ENCODE measurements at places on chromosomes 5 and 9.

DNA sequence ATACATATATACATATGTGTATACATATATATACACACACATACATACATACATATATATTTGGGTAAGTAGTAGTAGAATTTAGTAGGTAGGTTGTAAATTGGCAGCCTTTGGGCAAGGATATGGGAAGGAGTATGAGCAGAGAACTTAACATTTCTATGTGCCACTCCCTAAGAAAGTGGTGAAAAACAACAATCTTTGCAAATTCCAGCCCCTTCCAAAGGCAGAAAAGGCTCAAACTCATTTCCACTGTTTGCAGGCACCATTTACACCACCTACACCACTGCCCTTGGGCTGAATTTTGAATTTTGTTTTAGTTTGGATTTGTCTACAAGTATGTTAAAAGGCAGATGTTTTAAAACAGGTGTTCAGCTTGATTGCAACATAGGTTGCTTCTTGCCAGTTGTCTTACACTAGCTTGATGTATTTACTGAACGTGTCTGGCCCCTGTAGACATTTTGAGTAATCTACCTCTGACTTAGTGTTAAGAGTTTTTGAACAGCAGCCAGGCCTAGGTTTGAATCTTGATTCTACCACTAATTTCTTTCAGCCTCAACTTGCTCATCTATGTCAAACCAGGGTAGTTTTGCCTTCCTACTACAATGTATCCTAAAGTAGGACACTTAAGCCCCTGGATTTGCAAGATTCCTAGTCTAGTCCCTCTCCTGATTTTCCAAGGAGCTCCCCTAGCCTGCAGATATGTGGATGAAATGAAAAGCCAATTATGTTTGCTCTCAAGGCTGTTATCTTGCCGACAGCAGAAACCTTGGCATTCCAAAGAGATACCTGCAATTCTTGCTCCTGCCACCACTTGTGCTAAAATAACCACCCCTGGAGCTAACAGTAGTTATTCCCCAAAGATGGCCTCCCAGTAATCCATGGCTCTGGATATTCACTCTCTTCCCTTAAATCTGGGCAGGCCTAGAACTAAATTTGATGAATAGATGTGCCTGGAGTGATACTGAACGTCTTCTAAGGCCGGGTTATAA lies 156.2 kb upstream of the SLC44A1 start:
- DNase-seq: no peak

- no peak for DNase-seq
Measured at GRCh38 chr9:98545021-98545420, 163.7 kb downstream of the GABBR2 start.

- DNase-seq: no peak
Measured at GRCh38 chr9:108809269-108809668, 46.5 kb downstream of the ACTL7B start.

- no peak for DNase-seq
Measured at GRCh38 chr9:29648601-29649000, 2075.3 kb upstream of the C9orf72 start.

- DNase-seq: no peak
Measured at GRCh38 chr5:124203303-124203702, 543.1 kb downstream of the ZNF608 start.

GRCh38 chr5:141040771-141041426 lies 10.3 kb upstream of the PCDHB1 start:
- DNase-seq: peak; percentile 15

- DNase-seq: no peak
Measured at GRCh38 chr5:2702096-2702879, 49.2 kb downstream of the IRX2 start.

DNA sequence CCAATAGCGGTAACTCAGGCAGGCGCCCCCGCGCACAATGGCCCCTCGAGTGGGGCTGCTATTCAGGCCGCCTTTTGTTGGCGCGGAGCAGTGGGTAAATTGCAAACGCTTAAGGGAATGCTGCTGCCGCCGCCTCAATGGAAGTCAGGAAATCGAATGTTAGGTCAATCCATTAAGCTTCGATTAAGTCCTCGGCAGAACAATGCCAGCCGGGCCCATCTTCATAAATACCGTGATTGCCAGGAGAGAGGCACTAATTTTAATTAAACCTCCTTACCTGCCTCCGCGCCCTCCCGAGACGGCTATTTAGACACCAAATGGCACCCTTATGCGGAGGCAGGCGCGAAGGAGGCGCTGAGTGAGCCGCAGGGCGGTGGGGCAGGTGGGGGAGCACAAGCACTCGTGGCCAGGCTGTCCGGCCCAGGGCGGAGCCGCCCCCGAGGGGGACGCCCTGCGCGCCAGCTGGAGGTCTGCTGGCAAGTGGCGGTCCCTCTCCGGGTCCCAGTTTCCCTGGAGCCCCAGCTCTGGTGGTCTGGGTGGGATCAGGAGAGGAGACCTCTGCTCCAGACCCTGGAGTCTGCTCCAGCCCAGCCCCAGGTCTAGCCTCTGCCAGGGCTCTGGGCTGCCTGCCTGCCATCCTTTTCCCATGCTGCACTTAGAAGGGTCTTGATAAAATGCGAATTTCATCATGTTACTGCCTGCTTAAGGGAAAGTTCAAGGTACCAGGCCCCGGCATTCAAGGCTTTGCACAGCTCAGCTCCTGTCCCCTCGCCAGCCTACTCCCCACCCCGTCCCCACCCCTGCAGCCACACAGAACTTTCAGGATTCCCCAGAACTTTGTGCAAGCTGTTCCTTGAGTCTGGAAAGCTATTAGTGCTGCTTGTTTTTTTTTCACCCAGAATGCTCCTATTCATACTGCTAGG lies 19.7 kb downstream of the NR5A1 start:
- no peak for DNase-seq

- no peak for DNase-seq
Measured at GRCh38 chr5:139924294-139925215, 118.5 kb downstream of the NRG2 start.

GRCh38 chr5:175887463-175887862 lies 16.1 kb downstream of the CPLX2 start:
- no peak for DNase-seq

DNA sequence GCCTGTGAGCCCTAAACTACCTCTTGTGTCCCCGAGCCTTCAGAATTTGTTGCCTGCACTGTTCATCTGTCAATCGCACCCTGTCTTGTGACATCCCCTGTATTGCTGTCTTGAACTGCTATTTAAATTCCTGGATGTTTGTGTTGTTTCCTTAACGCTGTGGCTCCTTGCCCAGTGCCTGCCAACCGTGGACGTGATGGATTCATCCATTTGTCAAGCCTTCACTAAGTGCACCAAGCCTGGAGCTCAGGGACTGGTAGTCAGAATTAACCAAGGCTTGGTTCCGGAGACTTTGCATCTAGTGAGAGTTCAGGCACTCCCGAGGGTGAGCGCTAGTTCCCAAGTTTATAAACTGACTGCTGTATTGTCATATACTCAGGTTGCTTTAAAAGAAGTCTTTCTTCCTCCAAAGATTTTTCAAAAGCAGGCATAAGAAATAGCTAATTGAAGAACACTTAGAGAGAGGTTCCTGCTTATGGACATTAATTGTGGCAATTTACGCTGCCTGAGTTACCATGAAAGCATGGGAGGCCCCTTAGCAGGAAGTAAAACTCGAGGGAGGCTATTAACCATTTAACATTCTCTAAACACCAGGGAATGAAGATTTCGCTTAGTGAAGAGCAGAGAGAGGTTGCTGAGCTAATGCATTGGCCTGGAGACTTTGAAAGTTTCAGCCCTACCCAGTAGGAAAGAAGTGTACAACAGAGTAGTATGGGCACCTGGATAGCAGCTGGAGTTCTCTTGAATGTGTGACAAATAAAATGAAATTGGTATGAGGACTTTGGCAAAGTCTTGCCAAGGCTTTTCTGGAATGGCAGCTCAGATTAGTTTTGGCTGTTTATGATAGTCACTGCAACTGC lies 29.0 kb downstream of the RGS3 start:
- no peak for DNase-seq

DNA sequence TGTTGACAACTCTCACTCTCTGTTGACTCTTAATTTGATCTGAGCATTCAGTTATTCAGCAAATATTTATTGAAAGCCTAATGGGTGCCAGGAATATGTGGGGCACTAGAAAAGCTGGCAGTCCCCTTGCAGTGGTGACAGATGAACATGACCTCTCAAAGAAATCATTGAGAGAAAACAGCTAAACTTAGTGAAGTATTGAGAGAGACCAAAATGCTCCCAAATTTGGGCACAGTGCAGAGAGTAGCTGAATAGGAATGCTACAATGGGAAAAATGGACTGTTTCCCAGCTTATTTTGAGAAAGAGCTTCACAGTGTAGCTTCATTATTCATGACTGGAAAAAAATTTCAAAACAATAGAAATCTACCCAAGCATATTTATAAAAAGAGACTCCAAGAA lies 257.9 kb downstream of the SGCD start:
- DNase-seq: no peak

GRCh38 chr5:137075163-137075970 lies 423.8 kb downstream of the SPOCK1 start:
- no peak for DNase-seq

DNA sequence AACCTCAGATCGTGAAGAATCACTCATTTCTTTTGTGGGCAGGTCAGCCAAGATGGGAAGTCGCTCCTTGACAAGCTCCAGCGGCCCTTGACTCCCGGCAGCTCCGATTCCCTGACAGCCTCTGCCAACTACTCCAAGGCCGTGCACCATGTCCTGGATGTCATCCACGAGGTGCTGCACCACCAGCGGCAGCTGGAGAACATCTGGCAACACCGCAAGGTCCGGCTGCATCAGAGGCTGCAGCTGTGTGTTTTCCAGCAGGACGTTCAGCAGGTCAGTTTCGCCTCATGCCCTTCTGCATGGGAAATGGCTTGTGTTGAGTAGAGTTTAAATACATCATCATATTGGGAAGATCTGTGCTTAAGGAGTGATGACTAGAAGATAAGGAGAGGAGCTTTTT lies 173.3 kb downstream of the TRIO start:
- DNase-seq: no peak

DNA sequence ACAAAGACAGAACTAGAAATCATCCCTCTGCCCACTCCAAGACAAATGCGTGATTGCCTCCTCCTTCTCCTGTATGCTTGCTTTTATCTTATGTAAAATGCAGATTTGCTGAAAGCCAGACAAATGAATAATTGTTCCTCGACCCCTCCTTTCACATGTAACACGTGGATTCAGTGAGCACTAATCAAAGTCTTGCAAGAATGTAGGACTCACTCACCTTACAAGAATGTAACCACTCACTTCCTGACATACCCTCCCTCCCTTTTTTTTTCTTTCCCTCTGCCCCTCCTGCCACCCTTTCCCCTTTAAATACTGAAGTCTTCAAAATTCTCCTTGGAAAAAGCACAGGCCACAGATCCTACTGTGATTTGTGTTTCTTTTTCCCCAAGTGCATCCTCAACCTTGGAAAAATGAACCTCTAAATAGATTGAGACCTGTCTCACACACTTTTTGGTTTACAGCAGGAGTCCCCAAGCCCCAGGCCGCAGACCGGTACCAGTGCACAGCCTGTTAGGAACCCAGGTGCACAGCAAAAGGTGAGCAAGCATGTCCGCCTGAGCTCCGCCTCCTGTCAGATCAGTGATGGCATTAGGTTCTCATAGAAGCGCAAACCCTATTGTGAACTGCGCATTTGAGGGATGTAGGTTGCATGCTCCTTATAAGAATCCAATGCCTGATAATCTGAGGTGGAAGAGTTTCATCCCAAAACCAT lies 29.4 kb upstream of the HSD17B3 start:
- no peak for DNase-seq

DNA sequence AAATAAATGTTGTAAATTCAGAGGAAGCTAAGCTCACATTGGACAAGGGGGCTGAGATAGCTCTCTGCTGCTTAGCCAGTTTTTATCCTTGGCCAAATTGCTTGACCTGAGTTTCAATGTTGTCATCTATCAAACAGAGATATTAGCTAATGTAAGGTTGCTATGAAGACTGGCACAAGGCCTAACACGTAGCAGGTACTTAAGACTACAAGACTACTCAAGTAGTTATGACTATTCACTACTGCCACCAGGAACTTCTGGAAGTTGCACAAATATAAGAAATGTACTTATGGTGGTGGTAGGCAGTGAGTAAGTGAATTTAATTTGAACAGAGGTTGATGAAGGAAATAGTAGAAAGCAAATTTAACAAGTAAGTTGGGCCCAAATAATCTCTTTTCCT lies 17.4 kb upstream of the FYB1 start:
- DNase-seq: no peak

- DNase-seq: no peak
Measured at GRCh38 chr9:127777368-127777980, 992 bp downstream of the SH2D3C start.

GRCh38 chr5:114782869-114783268 lies 386.8 kb downstream of the TRIM36 start:
- no peak for DNase-seq

DNA sequence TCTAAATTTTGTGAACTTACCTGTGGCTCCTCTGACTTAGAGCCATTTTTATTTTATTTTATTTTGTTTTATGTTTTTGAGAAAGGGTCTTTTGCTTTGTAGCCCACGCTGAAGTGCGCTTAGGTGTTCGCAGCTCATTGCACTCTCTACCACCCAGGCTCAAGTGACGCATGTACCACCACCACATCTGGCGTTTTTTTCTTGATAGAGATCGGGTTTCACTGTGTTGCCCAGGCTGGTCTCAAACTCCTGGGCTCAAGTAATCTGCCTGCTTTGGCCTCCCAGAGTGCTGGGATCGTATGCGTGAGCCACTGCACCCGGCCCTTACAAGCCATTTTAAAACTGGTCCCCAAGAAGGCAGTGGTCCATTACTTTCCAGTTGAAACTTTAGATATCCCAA lies 18.5 kb downstream of the MATR3 start:
- DNase-seq: no peak

GRCh38 chr9:121483049-121483448 lies 16.6 kb downstream of the GGTA1 start:
- no peak for DNase-seq

GRCh38 chr5:69167493-69167855 lies 524 bp downstream of the CCNB1 start:
- no peak for DNase-seq

GRCh38 chr9:99026271-99026955 lies 78.5 kb upstream of the TGFBR1 start:
- no peak for DNase-seq

DNA sequence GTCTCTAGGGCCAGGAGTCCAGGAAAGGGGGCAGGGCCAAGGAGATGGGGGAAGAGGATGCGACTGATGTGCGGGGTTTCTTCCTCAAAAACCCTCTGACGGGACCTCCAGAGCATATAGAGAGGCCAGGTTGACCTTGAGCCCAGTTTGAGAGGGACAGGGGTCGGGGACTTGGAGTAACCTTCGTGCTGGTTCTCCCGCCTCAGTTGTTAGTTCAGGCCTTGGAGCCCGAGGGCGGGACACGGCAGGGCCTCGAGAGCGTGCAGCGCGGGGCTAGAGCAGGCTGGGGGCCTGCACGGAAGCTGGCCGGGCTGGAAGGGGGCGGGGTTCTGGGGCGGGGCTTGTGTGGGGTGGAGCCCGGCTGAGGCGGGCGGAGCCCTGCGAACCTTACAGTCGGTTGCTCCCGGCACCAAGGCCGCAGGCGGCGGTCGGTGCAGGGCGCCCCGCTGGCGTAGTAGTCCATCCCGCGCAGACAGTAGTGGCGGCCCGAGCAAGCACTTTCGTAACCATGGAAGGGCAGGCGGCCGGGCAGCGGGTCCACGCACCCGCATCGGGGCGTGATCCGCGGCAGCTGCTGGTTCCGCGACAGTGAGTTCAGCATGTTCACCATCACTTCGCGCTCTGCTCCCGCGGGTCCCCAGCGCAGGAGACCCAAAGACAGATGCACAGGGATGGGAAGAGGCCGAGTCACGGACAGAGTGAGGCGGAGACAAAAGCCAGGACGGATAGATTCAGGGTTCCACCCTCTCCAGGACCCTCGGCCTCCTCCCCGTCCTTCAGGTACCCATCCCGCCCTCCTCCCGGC lies 4.0 kb upstream of the MYORG start:
- peak; percentile 35 for DNase-seq
